ENCODE measurements at places on chromosomes 7 and 10.

DNA sequence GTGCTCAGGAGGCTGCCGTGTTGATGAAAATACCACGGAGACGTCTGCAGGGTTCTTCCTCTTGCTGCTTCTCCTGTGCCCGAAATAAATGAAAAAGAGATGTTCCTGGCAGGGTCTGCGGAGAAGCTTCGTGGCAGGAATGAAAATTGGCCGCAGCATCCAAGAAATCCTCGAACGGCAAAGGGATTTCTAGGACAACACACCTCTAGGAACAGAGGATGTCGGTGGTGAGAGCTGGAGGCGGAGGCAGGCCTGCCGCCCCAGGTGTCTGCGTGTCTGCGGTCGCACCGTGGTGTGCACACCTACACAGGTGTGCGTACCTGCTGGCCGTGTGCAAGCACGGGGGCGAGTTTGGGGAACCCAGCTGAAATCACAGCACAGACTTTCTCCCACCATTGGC lies 43.4 kb downstream of the TMEM130 start:
- DNase-seq: no peak

DNA sequence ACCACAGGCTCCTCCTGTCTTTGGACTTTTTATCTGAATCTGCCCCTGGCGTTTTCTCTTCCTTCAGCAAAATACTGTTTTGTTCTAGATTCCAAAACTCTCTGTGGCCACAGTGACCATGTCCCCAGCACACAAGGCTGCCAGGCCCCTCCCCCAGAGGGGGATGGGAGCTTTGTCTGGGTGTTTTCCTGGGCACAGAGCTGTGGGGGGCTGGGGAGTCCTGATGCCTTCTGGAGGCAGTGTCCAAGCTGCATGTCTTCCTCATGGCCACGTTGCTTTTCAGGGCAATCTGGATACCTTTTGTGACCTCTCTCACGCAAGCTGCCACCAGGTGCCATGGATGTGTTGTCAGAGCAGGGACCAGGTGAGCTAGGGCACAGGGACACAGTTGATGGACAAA lies 26.2 kb downstream of the ANTXRL start:
- no peak for DNase-seq

DNA sequence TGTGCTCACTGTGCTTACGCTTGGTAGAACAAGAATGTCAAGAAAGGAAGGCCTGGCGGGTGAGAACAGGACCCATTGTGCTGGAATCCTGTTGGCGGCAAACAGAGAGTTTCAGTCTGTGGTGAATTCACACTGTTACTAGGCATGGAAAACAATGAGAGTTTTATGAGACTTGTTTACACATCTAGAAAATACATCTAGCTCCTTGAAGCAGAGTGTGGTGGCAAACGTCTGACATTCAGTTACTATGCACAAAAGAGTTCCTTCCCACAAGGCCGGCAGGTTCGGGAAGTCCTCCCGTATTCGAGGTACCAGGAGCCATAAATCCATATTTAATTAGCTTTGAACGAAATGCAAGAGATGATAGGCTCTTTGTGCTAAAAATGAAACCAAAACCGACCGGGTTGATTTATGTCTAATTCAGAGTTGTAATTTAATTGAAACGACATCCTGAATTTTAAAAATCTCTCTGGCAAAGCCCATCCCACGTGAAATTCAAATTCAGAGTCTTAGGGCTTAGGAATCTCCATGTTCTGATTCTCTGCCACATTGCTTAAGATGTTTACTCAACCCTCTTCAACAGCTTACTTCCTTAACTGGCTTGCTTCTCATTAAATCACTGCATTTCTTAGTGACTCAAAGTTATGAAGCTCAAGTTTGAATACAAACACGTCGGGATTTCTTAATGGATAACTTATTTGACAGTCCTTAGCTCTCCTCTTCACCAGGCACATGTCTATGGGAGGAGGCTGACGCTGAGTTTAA lies 299.9 kb upstream of the PITRM1 start:
- no peak for DNase-seq

GRCh38 chr10:44745920-44746319 lies 165.2 kb upstream of the TMEM72 start:
- DNase-seq: no peak

GRCh38 chr7:142094861-142095260 lies 16.7 kb upstream of the MGAM2 start:
- DNase-seq: no peak

GRCh38 chr10:128594688-128595087 lies 468.5 kb upstream of the MKI67 start:
- DNase-seq: no peak

DNA sequence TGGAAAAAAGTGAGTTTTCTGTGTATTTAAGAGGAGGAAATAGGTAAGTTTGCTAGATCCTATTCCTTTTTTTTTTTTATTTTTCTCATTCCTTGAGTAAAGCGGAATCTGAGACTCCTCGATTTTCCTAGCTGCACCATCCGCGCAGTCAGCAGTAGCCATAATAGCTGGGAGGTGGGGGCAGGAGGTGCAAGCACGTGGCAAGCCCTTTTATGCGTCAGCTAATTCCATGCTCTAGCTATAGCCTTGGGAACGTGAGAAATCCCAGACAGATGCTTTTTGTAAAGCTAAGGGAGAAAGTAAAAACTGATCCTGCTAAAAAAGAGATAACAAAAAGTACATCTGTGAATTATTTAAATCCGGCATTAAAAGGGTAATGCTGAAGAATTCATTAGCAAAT lies 33.2 kb upstream of the TPK1 start:
- DNase-seq: no peak

- DNase-seq: no peak
Observed at GRCh38 chr10:124149189-124150042, 56.0 kb upstream of the CHST15 start.
